ENCODE measurements at places on chromosomes 2 and 18. TPM values are rescaled to one million over a fixed set of nuclear protein-coding genes. Genes with fewer than 3 reads are reported as not detected.
A peak's percentile ranks its signal among the peaks of the same experiment; 100 is the strongest.

Gene TBC1D8
- 17.8 TPM for total RNA-seq

GRCh38 chr2:185222311-185222710 is 516.3 kb upstream of the FSIP2 start:
- no peak for ATAC-seq

- no peak for ATAC-seq
Measured at GRCh38 chr2:237259201-237259600, 154.8 kb downstream of the COL6A3 start.

Gene FBXO15
- total RNA-seq = 0.76 TPM

DNA sequence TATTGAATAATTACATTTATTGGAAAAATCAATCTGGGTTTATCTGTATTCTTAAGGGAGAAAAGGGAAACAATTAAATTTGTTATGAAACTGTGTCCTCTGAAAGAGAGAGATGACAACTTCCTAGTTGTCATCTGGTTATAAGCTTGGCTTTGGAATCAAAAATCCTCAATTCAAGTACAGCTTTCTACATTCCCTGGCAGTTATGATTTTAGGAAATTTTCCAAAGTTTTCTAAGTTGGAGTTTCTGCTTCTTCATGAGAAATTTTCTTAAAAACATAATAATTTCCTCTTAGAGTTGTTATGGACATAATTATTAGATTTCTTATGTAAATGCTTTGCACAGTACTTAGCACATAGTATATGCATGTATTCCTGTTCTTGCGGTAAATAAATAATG is 625.6 kb upstream of the SLC39A10 start:
- no peak for ATAC-seq

Gene TDRD15
- total RNA-seq = not detected

- ATAC-seq = peak; percentile 65
Measured at GRCh38 chr2:160406591-160407392, 86.8 kb downstream of the RBMS1 start.

Gene EHBP1
- 75.8 TPM for total RNA-seq

- ATAC-seq = no peak
Measured at GRCh38 chr2:102139851-102140250, 2.7 kb upstream of the IL1R1 start.

DNA sequence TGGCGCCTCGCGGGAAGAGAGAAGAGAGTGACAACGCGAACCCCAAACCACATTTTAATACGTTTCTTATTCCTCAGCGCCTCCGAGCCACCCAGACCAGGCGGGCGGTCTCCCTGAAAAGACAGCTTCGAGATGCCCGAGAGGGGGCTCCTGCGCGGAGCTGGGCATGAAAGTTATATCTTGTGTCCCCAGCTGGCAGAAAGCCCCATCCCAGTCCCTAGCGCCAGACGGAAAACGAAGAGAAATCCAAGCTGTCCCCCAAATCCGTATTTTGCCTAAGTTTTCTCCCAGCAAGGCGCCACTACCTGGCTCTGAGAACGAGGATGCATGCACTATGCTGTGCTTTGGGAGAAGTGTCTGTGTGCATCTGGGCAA is 797 bp downstream of the NXPH2 start:
- no peak for ATAC-seq

- no peak for ATAC-seq
Measured at GRCh38 chr18:71189581-71189980, 900.7 kb downstream of the SOCS6 start.

DNA sequence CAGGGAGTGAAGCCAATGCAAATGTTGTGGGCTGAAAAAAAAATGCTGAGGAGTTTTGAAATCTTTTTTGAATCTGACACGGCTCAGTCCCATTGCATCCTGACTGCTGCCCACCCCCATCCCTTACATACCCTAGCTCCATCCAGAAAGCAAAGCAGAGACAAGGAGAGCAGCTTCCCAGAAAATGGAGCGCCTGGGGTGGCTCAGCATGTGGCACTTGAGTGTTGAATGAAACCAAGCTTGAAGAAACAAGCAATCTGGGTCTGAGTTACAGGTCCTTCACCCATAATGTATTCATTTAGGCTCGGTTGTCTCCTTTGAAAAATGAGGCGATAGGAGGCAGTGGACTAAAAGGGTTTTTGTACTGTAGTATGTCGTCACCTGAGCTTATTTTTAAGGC is 244.2 kb upstream of the ACVR2A start:
- no peak for ATAC-seq

- no peak for ATAC-seq
Measured at GRCh38 chr2:160014227-160014626, 48.2 kb downstream of the PLA2R1 start.

- ATAC-seq = no peak
Measured at GRCh38 chr2:196481324-196481697, 158.2 kb upstream of the CCDC150 start.

Gene TACR1
- total RNA-seq = 0.64 TPM

DNA sequence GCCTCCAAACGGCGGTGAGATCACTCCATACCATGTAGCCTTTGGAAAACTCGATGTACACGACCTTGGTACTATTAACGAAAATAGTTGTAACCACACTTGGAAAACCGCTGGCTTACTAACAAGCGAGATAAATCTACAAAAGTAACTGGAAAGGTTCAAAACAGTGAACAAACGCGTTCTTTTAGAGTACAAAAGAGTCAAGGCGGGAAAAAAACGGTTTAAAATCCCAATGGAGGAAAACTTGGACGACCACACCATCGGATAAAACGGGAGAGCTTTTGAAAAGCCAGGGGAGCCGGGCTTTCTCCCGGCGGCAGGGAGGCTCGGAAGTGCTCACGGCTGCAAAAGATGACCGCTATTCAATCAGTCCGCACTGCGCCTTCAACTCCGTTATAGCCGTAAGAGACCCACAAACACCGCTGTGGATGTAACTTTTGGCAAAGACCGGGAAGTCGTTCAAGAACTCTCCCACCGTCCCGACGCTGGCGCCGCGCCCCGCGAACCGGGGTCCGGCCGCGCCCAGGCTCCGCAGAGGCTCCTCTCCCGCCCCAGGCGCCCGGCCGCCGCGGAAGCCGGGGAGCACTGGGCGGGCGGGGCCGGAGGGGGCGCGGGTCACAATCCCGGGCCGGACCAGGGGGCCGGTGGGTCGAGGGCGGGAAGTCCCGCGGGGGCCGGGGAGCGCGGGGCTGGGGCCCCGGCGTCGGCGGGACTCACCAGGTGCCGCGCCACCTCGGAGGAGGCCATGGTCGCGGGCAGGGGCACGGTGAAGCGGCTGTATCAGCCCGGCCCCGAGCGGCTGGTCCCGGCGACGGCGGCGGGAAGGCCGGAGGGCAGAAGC is 465 bp downstream of the SEPTIN10 start:
- ATAC-seq = peak; percentile 25

GRCh38 chr18:33923980-33924379 is 300.7 kb downstream of the NOL4 start:
- no peak for ATAC-seq

Gene LBX2
- total RNA-seq = 0.32 TPM

DNA sequence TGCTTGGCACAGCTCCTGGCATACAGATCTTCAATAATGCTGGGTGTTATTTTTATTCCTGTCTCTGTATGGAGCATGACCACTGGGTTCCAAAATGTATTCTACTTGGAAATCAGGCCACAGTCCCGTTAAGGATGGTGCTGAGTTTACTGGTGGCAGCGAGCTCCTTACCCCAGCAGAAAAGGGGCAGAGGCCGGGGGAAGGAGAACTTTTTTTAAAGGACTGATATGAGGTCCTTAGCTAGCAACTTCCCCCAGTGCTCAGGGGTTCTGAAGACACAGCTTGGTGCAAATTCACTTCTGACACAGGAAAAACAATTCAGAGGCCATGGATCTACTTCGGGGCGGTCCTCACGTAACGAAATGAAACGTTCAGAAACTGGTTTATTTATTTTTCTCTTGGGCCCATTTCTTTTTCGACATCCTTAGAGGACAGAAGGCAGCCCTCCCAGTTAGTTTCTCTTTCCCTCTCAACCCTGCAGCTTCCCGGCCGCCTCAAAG is 872 bp downstream of the RDH14 start:
- ATAC-seq = no peak

DNA sequence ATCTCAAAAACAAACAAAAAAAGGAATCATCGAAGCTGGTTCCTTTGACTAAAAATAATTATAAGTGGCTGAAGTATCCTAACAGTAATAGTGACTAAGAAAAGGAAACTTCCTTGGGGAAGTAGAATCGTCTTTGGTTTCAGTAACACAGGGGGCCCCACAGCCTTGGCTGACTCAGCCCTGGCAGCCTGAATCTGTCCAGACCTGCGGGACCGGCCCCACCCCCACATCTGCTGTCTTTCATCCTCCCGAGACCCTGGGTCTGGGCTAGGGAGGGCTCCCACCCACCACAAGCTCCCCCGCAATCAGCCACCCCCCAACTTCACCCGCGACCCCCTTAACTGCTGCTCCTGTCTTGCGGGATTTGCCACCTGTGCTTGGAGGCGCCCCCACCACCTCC is 1452.6 kb upstream of the ACVR2A start:
- no peak for ATAC-seq

Gene ANKMY1
- total RNA-seq = 8.9 TPM

- no peak for ATAC-seq
Measured at GRCh38 chr2:22497789-22498188, 887.2 kb upstream of the KLHL29 start.

GRCh38 chr2:238107525-238108422 is 7.6 kb downstream of the ESPNL start:
- peak; percentile 70 for ATAC-seq

Gene TEKT4
- total RNA-seq = not detected

Gene CXCR4
- 3.6 TPM for total RNA-seq

Gene SPAG16
- 19.8 TPM for total RNA-seq

- ATAC-seq = no peak
Measured at GRCh38 chr2:204039298-204039838, 102.8 kb downstream of the ICOS start.

- no peak for ATAC-seq
Measured at GRCh38 chr2:179793238-179793637, 68.2 kb downstream of the ZNF385B start.

DNA sequence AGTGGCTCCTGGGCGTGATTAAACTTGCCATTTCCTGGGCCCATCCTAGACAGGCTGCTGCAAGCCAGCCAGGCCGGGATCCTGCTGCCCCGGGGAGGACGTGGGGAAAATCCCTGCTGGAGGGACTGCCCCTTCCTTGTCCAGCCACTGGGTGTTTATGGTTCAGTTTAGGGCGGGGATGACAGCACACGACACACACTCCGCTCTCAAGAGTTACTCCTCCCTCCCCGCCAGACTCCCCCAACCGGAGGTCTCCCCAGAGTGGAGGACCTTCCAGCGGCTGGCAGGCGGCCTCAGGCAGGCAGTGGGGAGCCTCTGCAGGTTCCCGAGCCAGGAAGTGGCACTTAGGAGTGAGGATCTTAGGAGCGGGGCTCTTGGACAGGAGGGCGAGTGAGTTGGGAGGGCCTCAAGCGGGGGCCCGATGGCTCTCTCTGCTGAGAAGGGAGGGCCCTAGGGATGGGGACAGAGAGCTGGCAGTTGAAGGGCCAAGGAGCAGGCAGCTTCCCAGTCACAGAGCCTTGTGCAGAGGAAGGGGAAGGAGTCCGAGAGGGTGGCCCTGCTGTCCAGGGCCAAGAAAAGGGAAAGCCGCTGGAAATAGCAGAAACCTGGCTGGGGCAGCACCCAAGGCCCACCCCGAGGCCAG is 5.7 kb upstream of the GPR35 start:
- ATAC-seq = peak; percentile 67

Gene LAMA1
- 5.5 TPM for total RNA-seq

DNA sequence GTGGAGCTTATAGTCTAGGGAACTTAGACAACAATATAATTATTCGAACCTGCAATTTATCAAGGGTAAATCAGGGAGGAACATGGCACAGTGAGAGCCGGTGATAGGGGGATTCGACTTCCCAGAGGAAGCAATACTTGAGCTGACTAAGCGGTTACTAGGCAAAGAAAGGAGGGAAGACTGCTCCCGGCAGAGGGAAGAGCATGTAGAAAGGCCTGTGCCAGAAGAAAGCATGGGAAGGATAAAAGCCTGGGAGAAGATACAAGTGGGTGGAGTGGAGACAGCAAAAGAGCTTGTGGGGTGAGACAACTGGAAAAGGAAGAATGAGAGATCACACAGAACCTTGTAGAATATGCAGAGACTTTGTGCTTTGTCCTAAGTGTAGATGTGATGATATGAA is 93.3 kb downstream of the MARCHF4 start:
- no peak for ATAC-seq

GRCh38 chr2:38581193-38582147 is 21.3 kb downstream of the HNRNPLL start:
- ATAC-seq = peak; percentile 80

- no peak for ATAC-seq
Measured at GRCh38 chr2:133169274-133169912, 398.9 kb downstream of the NCKAP5 start.

Gene SIGLEC15
- total RNA-seq = not detected

Gene COL4A3
- total RNA-seq = 0.76 TPM

DNA sequence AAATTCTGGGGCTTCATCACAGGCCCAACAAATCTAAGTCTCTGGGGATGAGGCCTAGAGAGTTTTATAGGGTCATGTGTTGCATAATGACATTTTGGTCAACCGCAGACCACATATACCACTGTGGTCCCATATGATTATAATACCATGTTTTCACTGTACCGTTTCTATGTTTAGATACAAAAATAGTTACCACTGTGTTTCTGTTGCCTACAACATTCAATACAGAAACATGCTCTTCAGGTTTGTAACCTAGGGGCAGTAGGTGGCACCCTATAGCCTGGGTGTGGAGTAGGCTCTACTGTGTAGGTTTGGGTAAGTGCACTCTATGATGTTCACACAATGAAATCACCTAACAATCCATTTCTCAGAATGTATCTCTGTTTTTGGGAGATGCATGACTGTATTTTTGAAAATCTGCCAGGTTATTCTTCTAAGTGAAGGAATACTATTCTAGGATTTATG is 485.2 kb downstream of the PTPRM start:
- ATAC-seq = peak; percentile 67

GRCh38 chr2:43184339-43184895 is 42.0 kb downstream of the ZFP36L2 start:
- ATAC-seq = peak; percentile 97

GRCh38 chr2:60046529-60046928 is 506.9 kb downstream of the BCL11A start:
- peak; percentile 94 for ATAC-seq

- ATAC-seq = no peak
Measured at GRCh38 chr2:96964221-96964905, 22.0 kb downstream of the FAM178B start.

Gene NPHP1
- 0.84 TPM for total RNA-seq

GRCh38 chr2:208386541-208386940 is 20.1 kb upstream of the PTH2R start:
- ATAC-seq = no peak

Gene SOS1
- total RNA-seq = 19.6 TPM

Gene RBKS
- total RNA-seq = 4.5 TPM

GRCh38 chr2:18790509-18791171 is 201.3 kb upstream of the NT5C1B start:
- no peak for ATAC-seq

Data from esophagus mucosa (tissue), 1 donor.